Stimulated activated CD4-positive, alpha-beta T cell treated with anti-CD3 and anti-CD28 coated beads, Interleukin-12 subunit alpha, Interleukin-12 subunit beta, amount 100 ng/mL, for 24 hours (primary cell): ENCODE measurements at places on chromosomes 6 and 20.

DNA sequence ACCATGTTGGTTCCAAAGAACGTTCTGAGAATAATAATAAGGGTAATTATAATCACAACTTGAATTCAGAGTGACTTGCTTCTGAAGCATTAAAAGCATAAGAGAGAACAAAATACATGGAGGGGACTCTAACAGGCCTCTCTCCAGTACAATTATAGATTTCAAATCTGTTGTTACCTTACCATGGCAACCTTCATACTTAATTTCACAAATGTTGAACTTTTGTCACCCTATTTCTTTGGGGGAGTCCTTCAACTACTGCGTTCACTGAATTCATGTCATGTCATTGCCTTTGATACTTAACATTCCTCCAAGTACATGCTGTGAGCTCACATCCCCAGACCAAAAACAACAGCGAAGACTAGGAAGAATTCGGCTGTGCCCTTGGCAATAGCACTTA lies 104.0 kb downstream of the MKKS start:
- no peak for DNase-seq

DNA sequence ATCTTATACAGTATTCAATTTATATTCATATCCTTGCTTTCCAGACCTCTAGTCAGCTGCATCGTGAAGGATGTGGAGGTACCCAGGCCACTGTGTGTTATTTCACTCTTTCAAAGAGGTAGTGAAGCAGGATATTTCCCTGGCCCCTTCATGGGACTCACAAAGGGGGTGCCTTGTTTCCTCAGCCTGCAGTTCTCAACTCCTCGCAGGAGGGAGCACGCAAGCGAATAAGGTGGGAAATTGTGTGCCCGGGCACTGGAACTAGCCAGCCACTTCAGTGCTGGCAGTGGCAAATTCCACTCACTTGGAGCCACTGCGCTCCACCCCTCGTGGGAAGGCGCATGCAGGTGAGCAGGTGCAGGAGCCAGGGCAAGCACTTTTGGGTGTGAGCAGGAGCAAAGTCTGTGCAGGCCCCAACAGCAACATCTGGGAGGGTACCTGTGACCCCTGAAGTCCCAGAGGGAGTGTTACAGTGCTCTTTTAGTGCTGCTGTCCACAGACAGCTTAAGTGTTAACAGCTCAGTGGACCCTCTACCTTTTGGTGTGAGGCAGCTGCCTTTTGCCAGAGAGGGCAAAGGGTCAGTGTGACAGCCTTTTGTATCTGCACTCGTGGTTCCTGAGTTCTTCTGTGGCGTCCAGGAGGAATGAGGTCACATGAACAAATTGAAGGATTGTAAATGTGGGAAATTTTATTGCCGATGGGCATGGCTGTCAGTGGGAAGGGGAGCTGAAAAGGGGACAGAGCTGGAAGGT lies 49.4 kb upstream of the FAM135A start:
- DNase-seq = no peak

DNA sequence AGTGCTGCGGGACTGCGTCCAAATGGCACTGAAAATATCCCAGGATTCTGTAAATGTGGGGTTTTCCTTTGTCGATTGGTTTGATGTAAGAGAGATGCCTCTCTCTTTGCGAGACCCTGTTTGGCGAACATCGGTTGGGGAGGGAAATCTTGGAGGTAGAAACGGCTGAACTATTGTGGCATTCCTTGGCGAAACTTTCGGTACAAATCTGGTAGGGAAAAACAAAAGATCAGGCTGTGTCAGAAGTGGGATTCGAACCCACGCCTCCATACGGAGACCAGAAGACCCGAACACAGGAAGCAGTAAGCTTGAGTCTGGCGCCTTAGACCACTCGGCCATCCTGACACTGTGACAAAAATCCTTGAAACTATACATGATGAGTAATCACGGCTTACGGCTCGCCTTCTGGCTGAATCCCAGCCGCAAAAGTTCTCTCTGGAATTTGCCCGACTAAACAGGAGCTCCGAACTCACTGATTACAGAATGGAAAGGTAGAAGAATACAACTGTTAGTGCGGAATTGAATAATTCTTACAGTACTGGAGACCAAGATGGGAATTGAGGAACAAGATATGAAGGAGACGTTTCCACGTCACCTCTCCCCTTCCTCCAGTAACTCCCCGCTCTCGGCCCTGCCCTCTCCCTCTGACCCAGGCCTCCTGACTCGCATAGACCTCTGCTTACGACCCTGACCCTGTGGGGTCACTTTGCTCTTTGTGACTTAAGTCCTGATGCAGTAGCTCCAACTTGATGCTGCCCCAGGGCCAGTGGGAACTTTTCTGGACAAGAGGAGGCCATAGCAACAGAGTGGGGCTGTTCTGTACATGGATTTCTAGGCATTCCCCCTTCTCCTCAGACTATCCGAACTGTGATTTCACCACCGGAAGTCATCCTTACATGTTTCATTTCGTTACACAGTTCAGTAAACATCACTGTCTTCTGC lies 132.8 kb upstream of the ZNF184 start:
- DNase-seq = no peak

GRCh38 chr6:14149739-14150130 lies 32.2 kb downstream of the CD83 start:
- DNase-seq = no peak

DNA sequence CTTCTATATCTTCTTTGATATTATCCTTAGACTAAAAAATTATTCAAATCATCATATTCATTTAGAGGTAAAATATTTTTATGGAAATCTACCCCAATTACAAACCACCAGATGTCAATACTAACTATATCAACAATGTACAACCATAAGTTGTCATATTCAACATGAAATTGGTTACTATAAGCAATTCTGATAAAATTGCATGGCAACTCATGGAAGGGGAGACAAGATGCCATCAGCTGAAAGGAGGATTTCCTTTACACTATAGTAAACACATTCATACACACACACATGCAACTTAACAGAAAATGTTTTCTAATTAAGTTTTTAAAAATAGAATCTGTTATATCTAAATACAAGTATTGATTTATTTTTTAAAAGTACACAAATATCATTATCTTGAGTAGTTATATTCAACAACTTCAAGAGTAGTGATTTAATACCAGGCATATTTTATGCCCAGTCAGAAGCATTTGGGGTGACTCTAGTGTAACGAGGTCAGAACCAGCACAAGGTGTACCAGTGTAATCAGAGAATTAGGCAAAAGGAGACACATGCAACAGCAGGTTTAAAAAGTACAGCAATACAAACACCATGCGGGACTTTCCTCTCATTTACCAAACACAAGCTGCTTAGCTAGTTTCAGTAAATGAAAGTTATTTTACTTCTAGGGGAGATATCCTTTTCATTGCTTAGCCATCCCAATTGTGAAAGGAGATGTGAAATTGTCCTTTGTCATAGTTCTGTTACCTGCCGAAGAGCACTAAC lies 1.0 kb downstream of the FILIP1 start:
- no peak for DNase-seq

DNA sequence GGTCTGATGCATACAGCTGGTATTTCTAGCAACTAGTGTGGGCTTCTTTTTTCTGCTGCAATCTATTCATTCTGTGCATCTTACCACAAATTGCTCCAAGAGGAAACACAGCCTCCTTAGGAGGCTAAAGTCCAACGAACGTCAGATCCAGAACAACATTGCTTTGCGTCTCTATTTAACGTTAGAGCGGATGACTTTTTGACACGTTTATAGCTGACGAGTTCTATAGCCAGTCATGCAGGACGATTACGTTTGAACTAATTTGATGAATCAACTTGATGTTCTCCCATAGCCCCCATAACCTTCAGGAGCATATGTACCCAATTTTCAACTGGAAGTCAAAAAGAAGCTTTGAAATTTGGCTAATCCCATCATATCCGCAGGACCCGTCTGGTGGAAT lies 59.9 kb downstream of the TSHZ2 start:
- no peak for DNase-seq

DNA sequence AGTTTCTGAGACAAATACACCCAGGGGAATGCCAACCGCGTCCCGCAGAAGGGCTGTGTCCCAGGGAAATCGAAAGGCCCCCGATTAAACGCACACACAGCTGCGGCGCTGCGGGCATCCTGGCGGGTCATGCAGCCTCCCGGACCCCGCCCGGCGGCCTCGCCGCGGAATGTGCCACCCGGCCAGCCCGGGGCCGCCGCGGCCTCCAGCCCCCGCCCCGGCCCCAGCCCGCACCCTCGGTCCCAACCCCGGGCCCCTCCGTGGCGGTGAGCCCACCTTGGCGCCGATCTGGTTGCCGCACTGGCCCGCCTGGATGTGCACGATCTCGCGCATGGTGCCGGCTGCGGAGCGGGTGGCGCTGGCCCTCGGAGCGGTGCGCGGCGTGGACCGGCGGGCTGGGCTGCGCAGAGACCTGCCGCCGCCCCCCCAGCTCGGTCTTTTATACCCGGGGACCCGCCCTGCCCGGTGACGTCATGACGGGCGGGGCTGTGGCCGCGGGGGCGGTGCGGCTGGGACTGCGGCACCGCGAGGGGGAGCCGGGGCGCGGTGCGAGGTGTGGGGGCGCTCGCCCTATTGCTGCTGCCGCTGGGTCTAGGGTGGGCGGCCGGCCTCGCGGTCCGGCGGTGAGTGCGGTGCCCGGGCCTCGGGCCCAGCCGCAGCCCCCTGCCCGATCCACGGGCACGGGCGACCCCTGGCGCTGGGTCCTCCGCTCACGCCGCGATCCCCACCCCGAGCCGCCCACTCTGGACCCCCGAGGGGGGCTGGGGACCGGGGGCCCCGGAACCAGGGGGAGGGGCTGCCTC lies at the start of gene TUBB2A:
Gene TUBB2A, minus strand, starts transcription at position 414 of the 803 bp plus-strand sequence. Its CDS starts 81 bp downstream, at position 333.
- peak; percentile 75 for DNase-seq

- no peak for DNase-seq
These were observed 1.5 kb downstream of the HLA-DOA start for GRCh38 chr6:33007831-33008400.

DNA sequence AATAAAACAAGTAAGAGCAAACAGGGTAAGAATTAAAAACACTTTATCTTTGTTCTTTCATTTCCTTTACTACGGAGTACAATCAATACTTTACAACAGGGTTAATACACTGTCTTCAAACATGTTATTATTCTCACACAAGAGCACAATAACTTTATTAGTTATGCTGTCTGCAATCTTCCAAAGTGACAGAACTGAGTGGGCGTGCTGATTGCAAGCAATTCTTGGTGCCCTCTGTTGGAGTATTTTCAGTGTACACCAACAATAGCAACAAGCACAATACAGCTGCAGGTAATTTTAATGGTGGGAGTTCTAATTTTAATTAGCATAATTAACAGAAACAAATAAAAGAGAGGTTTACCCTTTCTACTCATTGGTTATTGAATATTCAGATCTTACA lies 33.9 kb upstream of the PTPRK start:
- no peak for DNase-seq

DNA sequence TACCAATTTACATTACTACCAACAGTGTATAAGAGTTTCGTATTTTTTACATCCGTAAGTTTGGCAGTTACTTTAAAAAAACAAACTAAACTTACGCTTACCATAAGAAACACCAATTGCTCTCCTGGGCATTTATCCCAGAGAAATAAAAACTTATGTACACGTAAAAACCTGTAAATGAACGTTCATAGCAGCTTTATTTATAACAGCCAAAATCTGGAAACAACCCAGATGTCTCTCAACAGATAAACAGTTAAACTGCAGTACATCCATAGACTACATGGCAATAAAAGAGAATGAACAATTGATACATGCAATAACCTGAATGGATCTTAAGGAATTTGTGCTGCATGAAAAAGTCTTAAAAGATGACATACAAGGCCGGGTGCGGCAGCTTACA lies 30.7 kb downstream of the NCR2 start:
- DNase-seq = no peak

GRCh38 chr6:159609652-159610178 lies 83.3 kb downstream of the SOD2 start:
- no peak for DNase-seq

DNA sequence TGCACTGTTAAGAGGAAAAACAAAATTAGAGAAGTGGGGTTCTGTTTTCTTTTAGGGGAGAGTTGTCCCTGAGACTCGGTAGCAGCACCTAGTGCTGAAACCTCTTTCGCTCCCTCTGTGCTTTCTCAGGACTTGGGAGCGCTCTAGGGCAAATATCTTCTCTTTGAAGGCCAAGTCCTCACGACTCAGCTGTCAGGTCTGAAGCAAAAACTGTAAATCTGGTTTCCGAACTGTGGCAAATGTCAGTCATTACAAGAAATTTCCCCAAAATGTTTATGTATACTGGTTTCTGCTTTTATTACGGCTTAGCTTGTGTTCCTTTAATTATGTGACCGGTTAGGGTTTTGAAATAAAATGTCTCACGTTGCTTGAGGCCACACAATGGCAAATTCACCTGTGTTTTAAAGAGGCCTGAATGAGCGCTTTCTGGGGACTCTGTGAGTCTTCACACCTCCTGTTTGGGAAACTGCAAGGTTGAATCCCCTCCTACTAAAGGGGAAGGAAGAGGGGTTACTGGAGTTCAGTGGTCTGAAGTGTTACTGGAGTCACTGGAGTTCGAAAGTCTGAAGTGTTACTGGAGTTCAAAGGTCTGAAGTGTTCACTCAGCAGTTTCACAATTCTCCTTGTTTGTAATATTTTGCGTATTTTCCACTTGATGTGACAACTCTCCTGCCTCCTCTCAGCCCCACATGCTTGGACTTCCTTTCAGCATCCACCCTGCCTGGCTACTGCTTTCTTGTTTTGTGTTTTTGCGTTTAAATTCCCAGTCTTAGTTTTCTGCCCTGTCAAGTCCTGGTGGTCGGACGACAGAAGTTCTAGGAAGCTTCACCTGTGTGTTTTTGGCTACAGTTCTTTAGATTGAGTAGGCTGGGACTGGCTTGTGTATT lies 1.6 kb downstream of the SMPDL3A start:
- no peak for DNase-seq

DNA sequence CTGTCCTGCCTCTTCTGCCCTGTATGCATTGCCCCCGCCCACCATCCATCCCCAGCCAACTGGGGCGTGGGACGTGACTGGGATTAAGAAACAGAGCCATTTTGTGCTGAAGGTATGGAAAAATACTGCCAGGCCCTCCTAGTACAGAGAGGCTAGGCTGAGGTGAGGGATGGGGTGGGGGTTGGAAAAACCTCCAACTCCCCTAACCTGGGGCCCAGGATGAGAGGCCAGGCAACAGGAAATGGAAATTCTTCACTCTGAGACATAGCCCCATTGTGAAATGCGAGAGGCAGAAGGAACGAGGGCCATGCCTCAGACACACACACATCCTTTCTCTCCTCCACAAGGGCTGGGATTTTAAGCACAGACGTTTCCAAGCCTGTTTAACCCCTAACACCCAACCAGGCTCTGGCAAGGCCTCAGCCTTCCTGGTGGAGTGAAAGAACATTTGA lies 19.9 kb downstream of the KCNK5 start:
- no peak for DNase-seq
